ENCODE measurements at places on chromosomes 6 and 20. TPM values are rescaled to one million over a fixed set of nuclear protein-coding genes. Genes with fewer than 3 reads are reported as not detected.

GRCh38 chr20:3229158-3229557, 9.8 kb downstream of the SLC4A11 start:
- DNase-seq: peak; percentile 61
- H3K4me3 ChIP-seq: no peak overlapping the region
- no peaks in the 10 kb centered on the region for H3K36me3 ChIP-seq
- no peak overlapping the region for H3K27ac ChIP-seq
- H3K27me3 ChIP-seq: no peaks in the 10 kb centered on the region
- no peaks in the 10 kb centered on the region for H3K4me1 ChIP-seq

DNA sequence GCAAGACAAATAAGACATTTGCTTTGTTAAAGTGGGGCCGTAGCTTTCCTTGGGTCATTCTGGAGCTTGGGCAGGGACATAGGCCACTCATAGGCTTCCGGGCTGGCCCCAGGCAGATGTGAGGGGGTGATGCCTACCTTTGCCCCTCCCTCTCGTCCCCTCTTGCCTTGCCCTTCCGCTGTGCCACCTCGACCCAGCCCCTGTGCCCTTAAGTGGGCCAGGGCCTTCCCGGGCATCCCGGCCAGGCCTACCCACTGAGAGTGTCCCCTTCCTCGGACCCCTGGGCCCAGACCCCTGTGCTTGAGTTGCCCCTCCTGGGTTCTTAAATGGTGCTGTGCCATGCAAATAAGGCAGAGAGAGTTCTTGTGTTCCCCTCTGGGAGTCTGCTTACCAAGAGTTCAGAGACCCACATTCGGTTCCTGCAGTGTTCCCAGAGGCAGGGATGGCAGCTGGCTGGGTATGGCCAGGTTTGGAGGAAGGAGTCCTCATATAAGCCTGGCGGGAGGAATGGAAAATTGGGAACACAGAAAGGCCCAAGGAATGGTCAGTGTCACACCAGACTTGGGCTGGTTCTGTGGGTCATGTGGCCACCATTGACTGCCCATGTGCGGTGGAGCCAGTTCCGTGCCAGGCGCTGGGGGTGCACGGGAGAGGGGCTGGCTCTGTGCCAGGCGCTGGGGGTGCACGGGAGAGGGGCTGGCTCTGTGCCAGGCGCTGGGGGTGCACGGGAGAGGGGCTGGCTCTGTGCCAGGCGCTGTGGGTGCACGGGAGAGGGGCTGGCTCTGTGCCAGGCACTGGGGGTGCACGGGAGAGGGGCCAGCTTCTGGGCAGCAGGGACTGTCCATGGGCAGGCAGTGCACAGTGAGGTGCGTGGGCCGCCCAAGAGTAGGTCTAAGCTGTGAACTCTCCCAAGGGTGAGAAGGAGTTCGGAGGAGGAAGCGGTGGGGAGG, 173.5 kb upstream of the SNX9 start:
- no peak for DNase-seq
- H3K36me3 ChIP-seq: no peaks in the 10 kb centered on the region
- H3K4me3 ChIP-seq: no peak overlapping the region
- H3K4me1 ChIP-seq: no peaks in the 10 kb centered on the region

GRCh38 chr6:33417128-33417902, 592 bp downstream of the CUTA start:
- peak overlapping the region; percentile 99 for H3K4me3 ChIP-seq
- H3K36me3 ChIP-seq: peaks cover 41% of the 10 kb centered on the region
- H3K4me1 ChIP-seq: peaks cover 48% of the 10 kb centered on the region
- peak overlapping the region; percentile 100 for H3K27ac ChIP-seq

GRCh38 chr6:98142839-98143238, 691.5 kb upstream of the POU3F2 start:
- no peaks in the 10 kb centered on the region for H3K27me3 ChIP-seq
- no peak for DNase-seq
- H3K4me3 ChIP-seq: no peak overlapping the region

- no peak overlapping the region for H3K4me3 ChIP-seq
- peaks cover 15% of the 10 kb centered on the region for H3K4me1 ChIP-seq
- H3K27ac ChIP-seq: no peak overlapping the region
- no peak for DNase-seq
These were observed 9.3 kb downstream of the FKBP5 start for GRCh38 chr6:35679399-35679798.

GRCh38 chr6:29834564-29835436, 7.2 kb downstream of the HLA-G start:
- H3K27me3 ChIP-seq: peaks cover 27% of the 10 kb centered on the region
- DNase-seq: no peak
- no peaks in the 10 kb centered on the region for H3K4me1 ChIP-seq
- H3K36me3 ChIP-seq: no peaks in the 10 kb centered on the region
- H3K27ac ChIP-seq: no peak overlapping the region
- H3K4me3 ChIP-seq: no peak overlapping the region

DNA sequence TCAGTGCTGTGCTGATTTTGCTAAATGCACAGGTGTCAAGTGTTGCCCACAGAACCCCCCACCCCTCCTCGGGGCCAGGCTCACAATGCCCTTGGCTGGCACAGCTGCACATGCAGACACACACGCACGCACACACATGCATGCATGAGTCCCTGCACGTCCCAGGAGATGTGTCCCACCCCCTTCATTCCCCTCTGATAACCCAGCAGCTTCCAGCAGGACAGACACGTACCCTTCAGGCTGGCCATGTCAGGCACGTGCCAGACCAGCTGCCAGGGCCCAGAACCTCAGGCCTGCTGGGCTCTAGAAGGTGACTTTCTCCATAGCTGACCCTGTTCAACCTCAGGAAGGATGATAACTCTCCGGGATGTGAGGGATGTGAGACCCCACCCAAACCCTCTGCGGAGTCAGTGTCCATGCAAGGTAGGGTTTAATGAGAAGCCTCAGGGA, 44.4 kb downstream of the MRPL14 start:
- no peaks in the 10 kb centered on the region for H3K36me3 ChIP-seq
- H3K4me3 ChIP-seq: no peak overlapping the region
- no peak for DNase-seq
- no peaks in the 10 kb centered on the region for H3K4me1 ChIP-seq
- no peaks in the 10 kb centered on the region for H3K27me3 ChIP-seq

DNA sequence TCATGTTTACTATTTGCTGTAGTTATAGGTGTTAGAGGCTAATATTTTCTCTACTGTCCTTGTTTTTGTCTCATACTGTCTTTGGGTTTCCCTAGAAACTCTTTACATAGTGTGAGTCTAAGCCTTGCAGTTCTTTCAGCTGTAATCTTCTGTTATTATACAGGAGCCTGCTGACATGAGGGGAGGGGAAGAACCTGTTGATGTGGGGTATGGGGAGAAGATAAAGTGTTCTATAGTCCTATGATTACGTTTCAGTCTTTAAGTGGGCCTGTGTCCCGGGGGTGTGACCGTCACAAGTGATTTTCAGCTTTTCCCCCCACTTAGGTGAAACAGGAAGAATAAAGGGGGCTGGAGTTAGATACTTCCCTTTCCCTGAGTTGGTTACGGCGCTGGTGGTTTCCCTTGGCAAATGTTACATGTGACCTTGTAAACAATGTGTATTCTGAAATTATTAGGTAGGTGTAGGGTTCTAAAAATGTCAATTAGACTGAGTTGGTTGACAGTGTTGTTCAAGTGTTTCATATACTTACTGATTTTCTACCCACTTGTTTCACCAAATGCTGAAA, 41.3 kb downstream of the REV3L start:
- no peak overlapping the region for H3K27ac ChIP-seq
- H3K4me1 ChIP-seq: no peaks in the 10 kb centered on the region
- no peak for DNase-seq

DNA sequence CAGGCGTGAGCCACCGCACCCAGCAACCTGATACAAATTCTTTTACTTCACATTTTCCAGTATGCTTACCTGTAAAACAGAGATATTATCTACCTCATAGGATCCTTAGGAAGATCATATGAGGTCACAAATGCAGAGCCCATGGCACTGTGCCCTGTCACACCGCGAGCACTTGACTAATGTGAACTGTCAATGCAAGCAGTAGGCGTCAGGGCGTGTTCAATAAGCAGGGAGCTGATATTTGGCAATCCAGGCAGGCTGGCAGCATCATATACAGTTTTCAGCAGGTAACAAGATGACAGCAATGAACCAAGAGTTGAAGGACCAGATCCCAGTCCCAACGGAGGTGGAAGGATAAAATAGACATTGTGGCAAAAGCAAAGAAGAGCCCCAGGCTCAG, 14.6 kb upstream of the ARID1B start:
- H3K36me3 ChIP-seq: no peaks in the 10 kb centered on the region
- DNase-seq: peak; percentile 55
- H3K27me3 ChIP-seq: no peaks in the 10 kb centered on the region
- H3K4me1 ChIP-seq: no peaks in the 10 kb centered on the region

GRCh38 chr20:13814672-13815071, 29.8 kb downstream of the NDUFAF5 start:
- DNase-seq: no peak
- no peak overlapping the region for H3K4me3 ChIP-seq
- no peaks in the 10 kb centered on the region for H3K4me1 ChIP-seq
- H3K27ac ChIP-seq: no peak overlapping the region
- H3K27me3 ChIP-seq: no peaks in the 10 kb centered on the region
- H3K36me3 ChIP-seq: peaks cover 82% of the 10 kb centered on the region

DNA sequence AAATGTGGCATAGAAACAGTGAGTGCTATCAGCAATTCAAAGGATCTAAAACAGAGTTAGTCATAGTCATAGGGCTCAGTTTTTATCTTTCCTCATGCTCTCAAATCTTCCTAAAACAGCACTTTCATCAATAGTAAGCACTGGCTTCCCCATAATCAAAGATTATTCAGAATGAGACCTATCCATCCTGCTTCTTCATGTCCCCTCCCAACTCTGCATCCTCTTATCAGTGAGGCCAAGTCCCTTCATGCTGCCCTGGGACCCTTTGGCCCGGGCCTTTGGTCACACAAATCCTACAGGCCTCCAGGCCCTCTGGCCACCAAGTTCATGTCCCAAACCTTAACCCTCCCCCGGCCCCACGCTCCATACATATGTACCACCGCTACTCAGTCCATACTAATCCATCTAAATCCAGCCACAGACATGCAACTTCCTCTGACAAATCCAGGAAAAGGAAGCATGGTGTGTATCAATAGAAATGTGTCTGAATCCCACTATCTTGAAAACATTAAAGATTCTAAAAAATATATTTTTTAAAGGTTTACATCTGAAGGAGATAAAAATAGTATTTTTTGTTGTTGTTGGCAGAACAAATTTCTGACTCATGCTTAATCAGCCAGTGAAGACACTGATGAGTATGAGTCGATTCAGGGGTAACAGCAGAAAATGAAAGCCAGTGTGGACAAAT, 143.5 kb downstream of the PDE7B start:
- peak overlapping the region; percentile 98 for H3K27ac ChIP-seq
- H3K4me3 ChIP-seq: peak overlapping the region; percentile 52
- no peaks in the 10 kb centered on the region for H3K36me3 ChIP-seq

- DNase-seq: peak; percentile 46
- H3K27me3 ChIP-seq: no peaks in the 10 kb centered on the region
- H3K4me1 ChIP-seq: peaks cover 11% of the 10 kb centered on the region
- H3K4me3 ChIP-seq: no peak overlapping the region
- H3K36me3 ChIP-seq: no peaks in the 10 kb centered on the region
These were observed 4.3 kb downstream of the TGM6 start for GRCh38 chr20:2385026-2385425.

DNA sequence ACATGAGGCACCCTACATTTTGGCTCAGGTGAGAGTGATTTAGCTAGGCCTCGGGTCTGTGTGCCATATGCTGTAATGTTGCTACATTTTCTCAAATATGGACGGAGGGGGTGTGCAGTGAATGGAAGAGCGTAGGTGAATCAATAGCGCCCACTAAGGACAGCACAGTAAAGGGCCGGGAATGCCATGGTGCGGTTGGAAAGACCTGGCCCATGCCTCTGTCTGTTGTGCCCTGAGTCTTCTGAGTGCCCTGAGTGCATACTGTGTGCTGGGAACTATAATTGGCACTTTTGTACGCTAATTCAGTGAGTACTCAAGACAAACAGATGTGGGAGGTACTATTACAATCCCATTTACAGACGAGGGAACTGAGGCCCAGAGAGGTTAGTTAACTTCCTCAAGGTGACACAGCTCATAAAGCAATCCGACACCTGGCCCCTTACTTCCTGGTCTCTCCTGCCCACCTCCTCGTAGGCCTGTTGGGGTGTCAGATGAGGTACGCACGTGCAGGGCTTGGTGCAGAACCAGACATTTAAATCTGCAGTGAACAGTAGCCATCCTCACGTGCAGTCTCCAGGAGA, 17.3 kb downstream of the SLC22A1 start:
- H3K4me3 ChIP-seq: no peak overlapping the region
- H3K27me3 ChIP-seq: no peaks in the 10 kb centered on the region
- H3K4me1 ChIP-seq: peaks cover 26% of the 10 kb centered on the region
- no peak for DNase-seq

- H3K27ac ChIP-seq: no peak overlapping the region
- H3K36me3 ChIP-seq: no peaks in the 10 kb centered on the region
- no peaks in the 10 kb centered on the region for H3K4me1 ChIP-seq
- H3K4me3 ChIP-seq: no peak overlapping the region
These were observed 14.5 kb downstream of the COL11A2 start for GRCh38 chr6:33177552-33178446.

GRCh38 chr6:38345586-38345985, 294.1 kb downstream of the BTBD9 start:
- H3K27ac ChIP-seq: no peak overlapping the region
- peaks cover 26% of the 10 kb centered on the region for H3K4me1 ChIP-seq
- no peaks in the 10 kb centered on the region for H3K36me3 ChIP-seq
- DNase-seq: no peak
- no peak overlapping the region for H3K4me3 ChIP-seq
- H3K27me3 ChIP-seq: no peaks in the 10 kb centered on the region

GRCh38 chr20:41622584-41622983, 4.4 kb upstream of the CHD6 start:
- no peak overlapping the region for H3K27ac ChIP-seq
- H3K4me3 ChIP-seq: no peak overlapping the region
- H3K27me3 ChIP-seq: no peaks in the 10 kb centered on the region
- H3K36me3 ChIP-seq: no peaks in the 10 kb centered on the region
- H3K4me1 ChIP-seq: peaks cover 7% of the 10 kb centered on the region
- DNase-seq: no peak

DNA sequence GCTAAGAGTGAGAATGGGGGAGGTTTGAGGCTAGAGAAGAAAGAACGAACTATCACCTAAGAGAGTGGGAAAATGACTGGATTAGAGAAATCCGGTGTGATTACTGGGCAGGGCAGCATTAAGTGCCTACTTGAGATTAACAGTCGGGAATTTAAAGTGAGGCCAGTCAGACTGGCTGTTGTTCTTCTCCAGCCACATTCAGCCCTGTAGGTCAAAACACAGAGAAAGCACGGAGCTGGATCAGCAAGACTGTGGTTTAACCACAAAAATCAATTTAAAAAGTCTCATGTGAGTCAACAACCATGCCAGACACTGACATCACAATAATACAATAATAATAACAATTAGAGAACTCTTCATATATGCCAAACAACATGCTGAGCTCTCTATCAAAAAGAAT, 301.9 kb upstream of the SGK1 start:
- H3K27me3 ChIP-seq: peaks cover 3% of the 10 kb centered on the region
- H3K4me1 ChIP-seq: peaks cover 16% of the 10 kb centered on the region
- peak overlapping the region; percentile 25 for H3K27ac ChIP-seq
- no peak overlapping the region for H3K4me3 ChIP-seq
- H3K36me3 ChIP-seq: no peaks in the 10 kb centered on the region

- H3K4me3 ChIP-seq: no peak overlapping the region
- peak overlapping the region; percentile 84 for H3K27ac ChIP-seq
- peak; percentile 9 for DNase-seq
- no peaks in the 10 kb centered on the region for H3K36me3 ChIP-seq
These were observed 39.6 kb downstream of the SLC23A2 start for GRCh38 chr20:4961746-4962145.

The C20orf144 gene
- total RNA-seq: under 0.01 TPM

The PLCB4 gene
- total RNA-seq: 13.0 TPM

The OR12D2 gene
- total RNA-seq: not detected

The LRRC73 gene
- 0.59 TPM for total RNA-seq

The UBE2C gene
- total RNA-seq: 2.5 TPM

The LY6G6D gene
- total RNA-seq: not detected

The SIRPB2 gene
- total RNA-seq: under 0.01 TPM

The PRICKLE4 gene
- total RNA-seq: not detected

The ZNF831 gene
- total RNA-seq: not detected

The HDGFL1 gene
- total RNA-seq: not detected

The SNAP25 gene
- total RNA-seq: 1.8 TPM

The EYA2 gene
- 17.7 TPM for total RNA-seq
